Prostate gland (tissue), 2 donors: ENCODE measurements at places on chromosomes 2 and 18. TPM values are rescaled to one million over a fixed set of nuclear protein-coding genes. Genes with fewer than 3 reads are reported as not detected.

The RMDN2 gene
- 9.2 TPM for total RNA-seq

The LDLRAD4 gene
- 59.9 TPM for total RNA-seq

The OTOS gene
- total RNA-seq: not detected

The FAM110C gene
- 7.3 TPM for total RNA-seq

The ASTL gene
- total RNA-seq: not detected

The STEAP3 gene
- 25.1 TPM for total RNA-seq

The STAT4 gene
- total RNA-seq: 0.41 TPM

The GREB1 gene
- 392 TPM for total RNA-seq

The CABYR gene
- total RNA-seq: 13.2 TPM

The SLC11A1 gene
- total RNA-seq: 11.4 TPM

The TUBA3D gene
- 92.0 TPM for total RNA-seq

The AGXT gene
- not detected for total RNA-seq

The MRPL44 gene
- 33.1 TPM for total RNA-seq

The NPPC gene
- 6.4 TPM for total RNA-seq

The TUBA4B gene
- not detected for total RNA-seq

The XDH gene
- 1.2 TPM for total RNA-seq

The PDCD1 gene
- total RNA-seq: 0.27 TPM

The FTCDNL1 gene
- 5.7 TPM for total RNA-seq

The CAVIN2 gene
- 27.1 TPM for total RNA-seq
